Activated CD8-positive, alpha-beta memory T cell treated with anti-CD3 and anti-CD28 coated beads for 4 hours (primary cell): ENCODE measurements at places on chromosomes 1 and 21.

DNA sequence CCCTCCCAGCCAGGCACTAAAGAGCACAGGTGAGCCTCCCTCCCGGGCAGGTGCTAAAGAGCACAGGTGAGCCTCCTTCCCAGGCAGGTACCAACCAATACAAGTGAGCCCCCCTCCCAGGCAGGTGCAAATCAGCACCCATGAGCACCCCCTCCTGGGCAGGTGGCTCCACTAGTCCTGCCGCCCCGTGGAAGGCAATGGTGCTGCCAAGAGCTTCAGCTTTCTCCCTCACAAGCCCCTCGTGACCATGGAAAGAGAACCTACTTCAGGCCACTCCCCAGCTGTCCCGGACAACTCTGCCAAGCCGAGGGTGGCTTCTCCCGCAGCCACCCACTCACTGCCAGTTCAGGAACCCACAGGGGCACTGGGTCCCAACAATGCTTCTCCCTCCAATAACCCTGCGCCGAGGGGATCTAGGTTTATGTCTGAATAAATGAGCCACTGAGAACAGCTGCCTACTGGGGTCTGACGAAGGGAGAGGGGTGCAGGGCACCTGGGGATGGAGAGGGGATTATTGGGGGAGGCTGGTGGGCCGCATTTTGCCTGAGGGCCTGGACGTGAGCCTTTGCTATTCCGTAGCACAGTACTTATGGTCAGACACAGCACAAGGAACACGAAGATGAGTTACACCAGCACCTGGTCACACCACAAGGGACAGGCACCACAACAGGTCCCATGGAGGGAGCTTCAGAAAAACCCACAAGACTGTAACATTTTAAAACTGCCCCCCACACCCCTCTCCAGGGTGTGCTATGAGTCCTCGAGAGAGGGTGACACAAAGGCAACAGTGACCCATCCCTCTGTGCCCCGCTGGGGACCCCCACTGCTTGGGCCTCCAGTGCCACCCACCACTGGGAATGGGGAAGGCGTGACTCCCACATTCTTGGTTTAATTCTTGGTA, 46.3 kb downstream of the PRDM15 start:
- DNase-seq, result no peak

DNA sequence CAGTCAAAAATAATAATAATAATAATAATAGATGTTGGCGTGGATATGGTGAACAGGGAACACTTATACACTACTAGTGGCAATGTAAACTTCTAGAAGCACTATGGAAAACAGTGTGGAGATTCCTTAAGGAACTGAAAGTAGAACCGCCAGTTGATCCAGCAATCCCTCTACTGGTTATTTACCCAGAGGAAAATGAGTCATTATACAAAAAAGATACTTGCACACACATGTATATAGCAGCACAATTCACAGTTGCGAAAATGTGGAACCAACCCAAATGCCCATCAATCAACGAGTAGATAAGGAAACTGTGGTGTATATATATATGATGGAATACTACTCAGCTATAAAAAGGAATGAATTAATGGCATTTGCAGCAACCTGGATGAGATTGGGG, 176.0 kb downstream of the PLPP3 start:
- no peak for DNase-seq

DNA sequence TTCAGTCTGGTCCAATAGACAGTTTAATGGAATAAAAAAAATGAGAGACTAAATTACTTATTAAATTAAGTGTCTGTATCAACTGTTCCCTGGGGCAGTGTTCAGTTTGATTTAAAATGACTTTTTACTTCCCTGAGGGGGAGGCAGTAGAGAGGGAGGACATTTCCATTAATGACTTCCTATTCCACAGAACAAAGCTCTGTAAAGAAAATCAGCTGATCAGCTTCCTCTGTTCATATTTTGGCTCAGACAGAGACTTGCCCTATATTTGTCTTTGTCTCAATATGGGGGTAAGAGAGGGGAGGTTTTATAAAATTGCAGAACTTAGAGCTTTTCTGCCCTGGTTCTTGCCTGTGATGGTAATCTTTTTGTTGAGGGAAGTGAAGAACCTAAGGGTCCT, 8.4 kb downstream of the CFAP126 start:
- no peak for DNase-seq

DNA sequence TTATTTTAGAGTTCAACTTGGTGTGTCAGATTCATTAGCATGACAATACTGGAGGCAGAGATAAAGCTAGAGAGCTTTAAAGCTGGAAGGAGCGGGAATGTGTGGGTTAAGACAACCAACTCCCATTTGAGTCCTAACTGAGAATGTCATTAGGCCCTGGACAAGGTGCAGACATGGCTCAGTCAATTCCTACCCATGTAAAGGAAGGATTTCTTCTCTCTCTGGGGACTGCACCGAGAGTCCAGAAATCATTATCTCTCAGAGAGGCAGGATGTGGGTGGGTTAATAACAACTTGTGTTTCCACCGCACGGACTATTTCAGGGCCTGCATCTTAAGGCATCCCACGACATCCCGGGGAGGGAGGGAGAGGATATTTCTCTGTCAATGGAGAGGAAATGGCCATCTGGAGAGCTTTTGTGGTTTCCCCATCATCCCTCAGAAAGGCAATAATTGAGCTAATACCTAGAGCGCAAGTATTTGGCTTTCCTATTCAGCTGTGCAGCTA, 46.7 kb upstream of the SARS1 start:
- no peak for DNase-seq

DNA sequence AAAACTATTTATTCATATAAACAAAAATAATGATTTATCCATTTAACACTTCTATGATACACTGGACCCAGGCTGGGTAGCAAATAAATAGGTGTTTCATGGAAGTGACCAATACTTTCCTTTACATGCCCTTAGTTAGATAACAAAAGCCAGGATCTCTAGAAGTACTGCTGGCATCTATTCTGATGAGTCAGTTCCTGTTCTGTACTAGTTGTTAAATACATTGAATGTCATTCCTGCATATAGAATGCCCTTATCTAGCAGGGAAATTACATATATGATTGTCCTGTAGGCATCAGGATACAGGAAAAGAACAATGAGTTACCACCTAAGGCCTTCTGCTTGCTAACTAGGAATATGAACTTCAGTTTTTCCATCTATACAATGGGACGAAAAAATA, 130.8 kb downstream of the HFM1 start:
- no peak for DNase-seq

GRCh38 chr1:99726818-99727217, 39.6 kb downstream of the FRRS1 start:
- no peak for DNase-seq

DNA sequence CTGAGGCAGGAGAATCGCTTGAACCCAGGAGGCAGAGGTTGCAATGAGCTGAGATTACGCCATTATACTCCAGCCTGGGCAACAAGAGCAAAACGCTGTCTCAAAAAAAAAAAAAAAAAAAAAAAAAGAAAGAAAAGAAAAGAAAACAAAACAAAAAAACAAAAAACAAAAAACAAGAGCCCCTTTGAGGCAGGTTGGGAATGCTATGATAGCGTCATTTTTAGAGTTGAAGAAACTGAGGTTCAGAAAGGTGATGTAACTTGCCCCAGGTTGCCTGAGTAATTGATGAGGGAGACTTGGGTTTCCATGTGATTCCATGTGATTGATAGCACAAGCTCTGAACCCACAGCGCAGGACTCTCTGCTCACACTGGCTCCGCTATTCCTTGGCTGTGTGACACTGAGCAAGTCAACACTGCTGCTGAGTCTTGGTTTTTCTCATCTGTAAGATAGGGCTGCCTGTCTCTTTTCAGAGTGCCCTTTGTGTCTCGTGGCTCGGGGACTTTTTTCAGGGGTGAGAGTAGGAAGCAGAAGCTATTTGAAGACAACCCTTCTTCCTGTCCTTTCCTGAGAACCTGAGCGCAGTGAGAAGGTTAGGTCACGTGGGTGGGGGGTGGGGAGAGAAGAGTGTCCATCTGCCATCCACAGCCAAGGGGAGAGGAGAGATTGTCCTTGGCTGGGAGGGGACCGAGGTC, 2.5 kb downstream of the CNR2 start:
- DNase-seq, result no peak

GRCh38 chr1:89040315-89040626, 17.6 kb upstream of the GBP3 start:
- no peak for DNase-seq

GRCh38 chr21:42157606-42158310, 61.2 kb upstream of the ABCG1 start:
- DNase-seq, result no peak

DNA sequence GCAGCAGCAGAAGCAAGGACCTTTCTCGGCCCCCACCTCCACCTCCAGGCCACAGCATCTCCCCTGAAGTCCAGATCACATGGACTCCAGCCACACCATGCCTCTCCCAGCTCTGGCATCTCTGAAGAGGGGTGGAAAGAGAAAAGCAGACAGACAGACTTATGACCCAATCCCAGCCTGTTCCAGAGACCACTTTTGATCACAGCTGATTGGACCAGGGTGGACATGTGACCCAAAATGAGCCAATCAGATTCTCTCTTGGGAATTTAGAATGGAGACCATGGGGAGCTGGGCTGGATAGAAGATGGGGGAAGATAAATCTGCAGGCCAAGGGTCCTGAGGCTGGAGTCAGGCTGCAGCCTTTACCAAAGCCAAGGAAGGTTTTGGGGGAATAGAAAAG, 16.4 kb downstream of the HTR1D start:
- no peak for DNase-seq

GRCh38 chr1:43073490-43074230, 98.4 kb downstream of the EBNA1BP2 start:
- DNase-seq, result peak; percentile 53

DNA sequence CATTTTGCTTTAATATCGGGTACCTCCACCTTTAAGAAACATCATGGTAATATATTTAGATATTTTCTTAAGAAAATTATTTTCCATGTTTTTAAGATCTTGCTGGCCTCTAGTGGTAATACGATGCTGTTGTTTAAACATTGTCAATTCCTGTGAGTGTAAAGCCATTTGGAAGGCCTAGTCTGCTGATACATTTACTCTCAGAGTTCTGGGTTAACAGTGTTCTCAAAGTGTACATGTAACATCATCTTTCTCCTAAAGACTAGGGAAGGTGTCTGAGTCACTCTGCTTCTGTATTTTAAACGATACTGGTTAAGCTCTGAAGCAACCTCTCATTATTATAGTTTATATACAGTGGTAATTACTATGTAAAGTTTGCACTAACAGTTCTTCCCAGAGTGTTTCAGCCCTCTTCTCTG, 189.1 kb downstream of the RASAL2 start:
- no peak for DNase-seq

DNA sequence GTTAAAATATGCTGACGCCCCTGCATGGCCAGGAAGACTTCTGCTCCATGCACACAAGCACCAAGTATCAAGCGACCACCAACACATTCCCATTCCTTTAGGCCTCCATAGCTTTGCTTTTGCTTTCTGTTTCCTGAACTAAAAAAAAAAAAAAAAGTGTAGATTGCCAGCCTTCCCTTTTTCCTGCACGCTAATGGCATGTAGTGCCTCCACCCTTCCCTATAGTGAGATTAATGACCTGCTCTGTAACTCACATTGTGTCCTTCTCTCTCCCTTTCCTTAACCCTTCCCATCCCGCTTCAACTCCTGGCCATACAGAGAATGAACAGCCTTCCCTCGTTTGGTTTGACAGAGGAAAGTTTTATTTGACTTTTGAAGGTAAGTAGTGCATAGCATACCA, 57.1 kb upstream of the DYNLT5 start:
- DNase-seq, result no peak

- DNase-seq, result no peak
These were observed 6.2 kb downstream of the UBIAD1 start for GRCh38 chr1:11279152-11279551.

DNA sequence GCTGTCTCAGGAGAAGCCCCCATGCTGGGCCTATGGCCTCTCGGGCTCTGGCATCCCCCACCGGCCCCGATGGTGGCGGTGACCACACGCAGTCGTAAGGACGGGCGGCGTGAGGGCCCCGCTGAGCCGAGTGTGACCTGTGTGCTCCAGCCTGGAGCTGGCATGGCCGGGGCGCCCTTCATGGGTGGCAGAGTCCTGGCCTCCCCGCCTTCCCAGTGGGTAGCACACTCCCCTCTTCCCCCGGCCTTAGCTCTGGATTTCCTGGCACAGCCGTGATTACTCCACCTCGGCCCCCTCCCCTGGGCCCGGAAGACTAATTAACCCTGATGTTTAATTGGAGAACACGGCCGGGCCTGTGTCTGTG, 44.6 kb downstream of the SLX9 start:
- no peak for DNase-seq

GRCh38 chr1:88275259-88275862, 408.7 kb upstream of the PKN2 start:
- DNase-seq, result no peak

GRCh38 chr1:43294761-43295160, 6.0 kb upstream of the TIE1 start:
- DNase-seq, result no peak

DNA sequence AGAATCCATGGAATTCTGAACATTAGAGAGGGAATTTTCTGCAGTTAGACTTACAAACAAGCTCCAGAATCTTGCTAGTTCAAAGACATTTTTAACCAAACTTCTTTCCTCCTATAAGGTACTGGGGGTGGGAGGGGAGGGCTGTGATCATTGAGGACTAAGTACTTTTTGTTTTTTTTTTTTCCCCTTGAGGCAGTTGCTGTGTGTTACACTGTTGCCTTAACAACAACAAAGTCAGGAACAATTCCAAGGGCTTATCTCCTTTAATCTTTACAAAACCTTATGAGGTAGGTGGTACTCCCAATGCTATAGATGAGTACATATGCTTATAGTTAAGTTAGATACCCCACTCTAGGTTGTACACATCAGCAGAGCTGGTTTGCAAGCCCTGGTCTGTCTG, 62.9 kb downstream of the PPP1R12B start:
- DNase-seq, result no peak

DNA sequence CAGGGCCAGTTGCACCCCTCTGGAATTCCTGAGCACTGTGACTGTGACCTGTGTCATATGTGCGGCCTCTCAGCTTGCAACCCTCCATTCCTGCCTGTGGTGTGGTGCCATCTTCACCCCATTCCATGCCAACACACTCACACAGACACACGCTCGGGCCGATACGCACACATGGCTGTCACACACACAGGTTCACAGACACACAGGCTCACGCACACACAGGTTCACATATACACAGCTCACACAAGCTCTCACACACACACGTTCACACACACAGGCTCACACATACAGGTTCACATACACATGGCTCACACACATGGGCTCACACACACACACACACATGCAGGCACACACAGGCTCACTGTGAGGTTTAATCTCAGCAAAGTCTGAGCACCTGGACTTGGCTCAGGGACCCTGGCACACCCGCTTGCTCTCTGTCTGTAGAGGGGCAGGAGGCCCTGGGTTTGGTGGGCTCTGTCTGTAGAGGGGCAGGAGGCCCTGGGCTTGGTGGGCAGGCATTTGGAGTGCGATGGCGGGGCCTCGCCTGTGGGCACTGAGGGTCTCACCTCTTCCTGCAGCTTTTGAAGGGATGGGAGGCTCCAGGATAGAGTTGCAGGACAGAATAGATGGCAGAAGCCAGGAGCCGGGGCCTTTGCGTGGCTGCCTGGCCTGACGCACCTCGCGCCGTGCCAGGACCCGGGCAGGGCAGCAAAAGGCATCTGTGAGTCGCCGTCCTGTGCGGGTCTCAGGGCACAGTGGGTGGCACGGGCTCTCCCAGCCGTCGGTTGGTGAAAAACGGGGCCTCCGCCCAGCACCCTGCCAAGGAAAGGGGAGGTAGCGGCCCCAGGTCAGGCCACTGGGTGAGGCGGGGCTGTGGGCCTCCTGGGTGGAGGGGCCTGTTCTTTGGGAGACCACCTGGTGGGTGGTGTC, 17.1 kb downstream of the COL18A1 start:
- DNase-seq, result no peak

- DNase-seq, result no peak
These were observed 595 bp downstream of the IL10RB start for GRCh38 chr21:33266789-33267135.

- no peak for DNase-seq
These were observed 323.6 kb downstream of the MRPL39 start for GRCh38 chr21:25283720-25284119.
